ENCODE measurements at places on chromosomes 7 and 10.
A peak's percentile ranks its signal among the peaks of the same experiment; 100 is the strongest.

DNA sequence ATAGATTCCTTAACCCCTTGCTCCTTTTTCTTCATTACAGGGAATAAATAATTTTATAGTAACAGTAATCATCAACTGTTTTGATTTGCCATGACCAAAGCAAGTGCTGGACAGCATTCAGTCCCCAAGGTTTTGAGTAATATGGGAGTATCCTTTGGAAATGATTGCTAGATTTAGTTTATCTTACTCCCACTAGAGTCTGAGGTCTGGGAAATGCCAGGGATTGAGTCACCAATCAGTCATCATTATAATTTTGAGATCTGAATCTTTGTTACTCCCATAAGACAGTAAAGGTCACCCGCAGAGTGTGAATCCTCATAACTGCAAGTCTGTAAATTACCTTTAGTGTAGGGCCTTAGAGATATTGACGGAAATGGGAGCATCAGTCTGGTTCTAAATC is 133.7 kb upstream of the SEMA3E start:
- DNase-seq, result no peak

DNA sequence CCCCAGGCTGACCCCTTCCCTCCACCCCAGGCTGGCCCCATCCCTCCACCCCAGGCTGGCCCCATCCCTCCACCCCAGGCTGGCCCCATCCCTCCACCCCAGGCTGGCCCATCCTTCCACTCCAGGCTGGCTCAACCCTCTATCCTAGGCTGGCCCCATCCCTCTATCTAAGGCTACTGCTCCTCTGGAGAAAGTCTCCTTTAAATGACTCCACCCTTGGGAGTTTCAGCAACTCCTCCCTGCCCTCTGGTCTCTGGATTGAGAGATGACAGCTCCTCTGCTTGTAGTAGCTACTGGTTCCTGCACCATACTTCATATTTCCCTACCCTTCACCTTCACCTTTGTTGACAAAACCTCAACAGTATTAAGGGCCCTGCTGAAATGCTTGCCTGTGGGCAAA is 8.5 kb downstream of the PRLHR start:
- no peak for DNase-seq

GRCh38 chr7:24870766-24871165 is 109.2 kb downstream of the OSBPL3 start:
- no peak for DNase-seq

GRCh38 chr7:28228396-28228795 is 47.8 kb upstream of the JAZF1 start:
- DNase-seq, result no peak

DNA sequence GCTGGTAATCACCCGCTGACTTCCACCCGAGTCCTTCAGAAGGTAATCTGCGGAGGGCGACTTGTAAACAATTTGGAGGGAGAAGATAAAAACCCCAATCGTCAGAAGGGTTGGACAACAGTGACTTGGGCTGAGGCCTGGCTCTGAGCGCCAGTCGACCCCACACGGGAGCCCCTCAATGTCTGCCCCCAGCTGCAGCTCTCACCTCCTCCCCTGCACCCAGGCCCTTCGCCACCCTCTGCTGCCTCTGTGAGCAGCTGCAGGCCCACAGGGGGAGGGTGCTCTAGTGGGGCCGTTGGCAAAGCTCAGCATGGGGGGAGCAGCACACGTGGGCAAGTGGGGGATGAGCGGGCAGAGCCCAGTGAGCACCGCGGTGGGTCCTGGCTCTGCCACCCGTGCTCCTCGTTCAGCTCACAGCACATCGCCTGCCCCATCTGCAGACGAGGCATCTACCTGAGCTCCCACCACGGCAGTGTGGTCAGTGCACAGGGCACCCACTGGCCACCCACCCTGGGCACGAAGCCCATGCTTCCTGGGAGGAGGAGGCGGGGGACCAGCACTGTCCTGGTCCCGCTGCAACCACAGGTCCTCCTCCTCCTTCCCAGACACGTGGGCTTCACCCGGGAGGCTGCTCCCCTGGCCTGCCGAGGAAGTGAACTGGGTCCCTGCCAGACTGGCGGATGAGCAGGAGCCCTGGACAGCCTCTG is 280.5 kb downstream of the ELFN1 start:
- DNase-seq, result no peak

- DNase-seq, result no peak
Measured at GRCh38 chr10:16843252-16843870, 26.1 kb upstream of the RSU1 start.

GRCh38 chr10:80530251-80530650 is 7.5 kb upstream of the SH2D4B start:
- no peak for DNase-seq

GRCh38 chr7:139798892-139799291 is 21.1 kb upstream of the HIPK2 start:
- DNase-seq, result no peak

- no peak for DNase-seq
Measured at GRCh38 chr7:112370436-112370835, 79.8 kb upstream of the IFRD1 start.

DNA sequence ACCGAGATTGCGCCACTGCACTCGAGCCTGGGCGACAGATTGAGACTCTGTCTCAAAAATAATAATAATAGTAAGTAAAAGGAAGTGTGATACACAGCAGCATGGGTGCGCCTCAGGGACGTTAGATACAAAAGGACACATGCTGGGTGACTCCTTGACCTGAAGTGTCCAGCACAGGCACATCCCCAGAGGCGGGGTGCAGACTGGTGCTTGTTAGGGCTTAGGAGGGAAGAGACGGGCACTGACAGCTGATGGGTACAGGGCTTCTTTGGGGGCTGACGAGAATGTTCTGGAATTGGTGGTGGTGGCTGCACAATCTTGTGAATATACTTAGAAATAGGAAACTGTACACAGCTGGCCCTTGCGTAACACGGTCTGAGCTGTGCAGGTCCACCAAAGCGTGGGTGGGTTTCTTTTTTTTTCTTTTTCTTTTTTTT is 61.8 kb upstream of the DNAJB6 start:
- no peak for DNase-seq

- DNase-seq, result no peak
Measured at GRCh38 chr7:105450177-105450861, 61.6 kb upstream of the SRPK2 start.

- no peak for DNase-seq
Measured at GRCh38 chr10:88343761-88344484, 239.2 kb downstream of the RNLS start.

DNA sequence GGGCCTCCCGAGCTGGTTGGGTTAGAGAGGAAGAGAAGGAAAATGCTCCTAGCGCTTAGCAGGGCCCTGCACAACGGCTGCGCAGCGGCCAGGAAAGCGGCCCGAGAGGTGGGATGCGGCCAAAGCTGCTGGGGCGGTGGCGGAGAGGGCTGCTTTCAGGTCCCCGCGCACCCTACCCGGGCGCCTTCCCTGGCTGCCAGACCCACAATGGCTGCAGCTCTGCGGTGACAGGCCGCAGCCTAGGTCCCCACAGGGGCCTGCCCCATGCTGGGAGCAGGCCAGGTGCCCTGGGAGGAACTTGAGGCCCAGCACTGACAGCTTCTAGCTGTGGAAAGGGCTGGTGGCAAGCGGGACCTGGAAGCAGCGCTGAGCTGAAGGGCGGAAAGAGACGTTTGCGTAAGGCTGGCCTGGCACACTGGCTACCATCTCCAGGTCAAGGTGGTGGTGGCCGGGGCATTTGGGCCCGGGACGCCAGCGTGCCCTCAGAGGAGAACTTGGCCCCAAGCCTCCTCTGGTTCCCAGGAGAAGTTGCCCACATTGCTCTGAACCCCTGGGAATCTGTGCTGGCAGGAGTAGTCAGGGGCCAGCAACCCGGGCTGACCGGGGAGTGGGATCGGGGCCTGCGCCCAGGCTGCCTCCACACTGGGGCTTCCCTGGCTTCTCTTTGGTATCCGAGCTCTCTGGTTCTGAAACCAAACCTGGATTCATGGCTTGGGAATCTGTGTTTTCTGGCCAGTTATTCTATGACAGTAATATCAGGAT is 72.9 kb upstream of the ZNF804B start:
- DNase-seq, result no peak

DNA sequence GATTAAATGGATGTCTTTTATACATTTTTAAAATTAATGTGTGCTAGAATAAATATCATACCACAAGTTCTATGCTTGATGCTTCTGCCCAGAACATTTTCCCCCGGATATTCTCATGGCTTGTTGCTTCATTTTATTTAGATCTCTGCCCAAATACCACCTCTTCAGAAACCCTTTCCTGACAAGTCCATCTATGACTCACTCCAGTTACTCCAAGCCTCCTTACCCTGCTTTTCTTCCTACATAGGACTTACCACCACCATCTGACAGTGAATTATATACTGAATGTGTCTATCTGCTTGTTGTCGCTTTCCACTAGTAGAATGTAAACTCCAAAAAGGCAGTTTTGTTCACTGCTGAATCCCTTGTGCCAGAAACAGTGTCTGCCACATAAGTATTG is 19.1 kb upstream of the ERVW-1 start:
- no peak for DNase-seq

GRCh38 chr7:121286742-121287734 is 41.8 kb upstream of the WNT16 start:
- DNase-seq, result no peak

DNA sequence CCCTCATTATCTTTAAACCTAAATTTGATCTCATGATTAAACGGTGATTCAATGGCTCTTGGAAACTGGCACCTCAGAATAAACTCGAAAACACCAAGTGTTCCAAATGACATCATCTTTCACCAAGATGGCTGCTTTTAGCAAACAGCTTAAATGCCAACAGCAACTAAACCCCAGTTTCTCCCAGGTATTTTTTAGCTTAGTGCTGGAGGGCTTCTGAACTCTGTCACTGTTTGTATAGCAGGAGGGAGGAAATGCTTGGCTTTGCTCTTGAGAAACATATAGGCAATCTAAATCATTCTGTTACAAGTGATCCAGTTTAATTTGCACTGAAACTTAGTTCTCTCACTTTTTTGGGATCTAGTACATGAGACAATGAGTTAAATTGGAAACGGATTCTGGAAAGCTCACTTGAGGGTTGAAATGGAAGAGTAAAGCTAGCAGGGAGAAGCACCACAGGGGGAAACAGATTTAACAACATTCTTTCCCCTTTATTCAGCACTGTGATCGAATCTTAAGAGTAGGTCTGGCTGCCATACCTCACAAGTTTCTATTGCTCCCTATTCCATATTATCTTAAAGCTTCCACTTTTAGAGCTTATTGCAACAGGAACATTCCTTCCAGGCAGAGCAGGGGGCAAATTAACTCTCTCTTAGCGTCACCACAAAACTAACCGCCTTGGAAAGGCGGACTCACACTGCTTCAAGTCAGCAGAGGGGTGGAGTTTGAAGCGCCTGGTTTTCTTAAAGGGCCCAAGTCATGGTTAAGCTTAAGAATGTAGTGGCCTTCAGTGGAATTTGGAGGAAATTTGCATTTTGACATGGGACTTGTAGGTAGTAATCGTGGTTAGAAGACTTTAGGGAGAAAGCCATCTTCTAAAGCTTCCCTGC is 1.8 kb upstream of the CCDC6 start:
- DNase-seq, result peak; percentile 8

GRCh38 chr10:23099816-23100215 is 4.4 kb downstream of the MSRB2 start:
- DNase-seq, result no peak
